NCI-H446 treated with DMSO at 0.1 percent for 48 hours (cell line): ENCODE measurements at places on chromosomes 4 and X.

DNA sequence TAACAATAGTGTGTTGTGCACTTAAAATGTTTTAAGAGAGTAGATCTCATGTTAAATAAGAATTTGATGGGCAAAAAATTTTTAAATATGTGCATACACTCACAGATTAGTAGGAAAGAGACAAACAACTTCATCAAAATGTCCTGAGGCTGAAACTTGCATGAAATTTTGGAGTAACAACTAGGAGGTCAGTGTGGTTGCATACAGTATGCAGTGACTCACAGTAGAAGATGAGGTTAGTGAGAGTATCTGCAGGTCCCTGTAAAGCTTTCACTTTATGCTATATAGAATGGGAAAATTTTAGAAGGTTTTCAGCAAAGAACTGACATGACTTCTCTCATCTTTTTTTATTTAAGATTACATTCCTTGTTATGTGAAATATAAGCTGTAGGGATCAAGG, 453.1 kb upstream of the KLHL4 start:
- DNase-seq: no peak

DNA sequence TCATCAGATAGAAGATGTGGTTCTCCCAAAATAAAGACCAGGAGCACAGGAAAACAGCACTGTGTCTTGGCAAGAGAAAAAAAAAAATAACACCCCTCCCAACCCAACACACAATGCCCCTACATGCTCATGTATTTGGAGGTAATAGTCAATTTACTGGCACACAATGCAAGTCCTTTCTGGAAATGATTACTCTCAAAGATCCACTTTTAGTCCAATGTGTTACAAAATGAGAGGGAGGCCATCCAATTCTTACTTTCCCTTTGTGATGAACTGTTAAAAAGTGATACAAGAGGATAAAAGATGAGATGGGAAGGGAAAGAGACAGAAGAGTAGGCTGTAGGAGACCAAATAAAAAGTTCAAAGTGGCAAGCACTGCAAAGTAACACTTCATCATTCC, 180.3 kb upstream of the DKK2 start:
- no peak for DNase-seq

DNA sequence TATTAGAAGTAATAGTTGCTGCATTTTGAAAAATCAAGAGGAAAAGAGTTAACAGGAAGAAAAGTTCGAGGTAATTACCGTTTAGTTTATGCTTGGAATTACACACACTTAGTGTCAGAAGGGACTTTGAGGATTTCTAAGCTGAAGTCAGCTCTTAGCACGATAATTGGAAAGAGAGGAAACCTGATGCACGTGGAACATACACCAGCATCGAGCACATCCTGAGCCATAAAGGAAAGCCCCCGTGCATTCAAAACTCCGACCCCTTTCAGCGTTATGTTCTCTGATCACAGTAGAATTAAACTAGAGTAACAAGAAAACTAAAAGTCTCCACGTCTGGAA, 400 bp upstream of the PAQR3 start:
- DNase-seq: no peak

GRCh38 chr4:188008377-188008776, 12.8 kb downstream of the ZFP42 start:
- no peak for DNase-seq

- no peak for DNase-seq
Observed at GRCh38 chr4:80073473-80074008, 512 bp upstream of the ANTXR2 start.

DNA sequence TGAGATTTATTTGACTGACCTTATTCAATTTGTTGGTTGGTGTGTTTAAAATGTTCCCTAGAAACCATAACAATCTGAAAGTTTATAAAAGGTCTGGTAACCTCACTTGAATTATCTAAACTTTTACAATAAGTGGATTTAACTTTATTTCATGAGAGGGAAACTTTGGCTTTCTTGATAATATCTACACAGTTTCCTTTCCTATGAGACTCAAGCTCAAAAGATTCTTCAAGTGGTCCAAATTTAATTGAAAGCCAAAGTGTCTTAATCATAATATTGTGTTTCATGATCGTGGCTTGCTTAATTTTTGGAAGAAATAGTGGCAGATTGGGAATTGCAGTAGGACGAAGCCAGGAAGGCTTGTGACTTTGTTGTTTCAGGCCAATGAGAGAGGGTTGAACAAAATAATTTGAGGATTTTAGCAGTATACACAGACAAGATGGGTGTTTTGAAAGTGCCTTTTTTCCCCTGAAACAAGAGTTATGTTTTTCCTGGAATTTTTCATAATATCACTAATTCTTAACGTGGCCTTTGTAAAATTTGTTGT, 55.0 kb downstream of the PHEX start:
- no peak for DNase-seq

DNA sequence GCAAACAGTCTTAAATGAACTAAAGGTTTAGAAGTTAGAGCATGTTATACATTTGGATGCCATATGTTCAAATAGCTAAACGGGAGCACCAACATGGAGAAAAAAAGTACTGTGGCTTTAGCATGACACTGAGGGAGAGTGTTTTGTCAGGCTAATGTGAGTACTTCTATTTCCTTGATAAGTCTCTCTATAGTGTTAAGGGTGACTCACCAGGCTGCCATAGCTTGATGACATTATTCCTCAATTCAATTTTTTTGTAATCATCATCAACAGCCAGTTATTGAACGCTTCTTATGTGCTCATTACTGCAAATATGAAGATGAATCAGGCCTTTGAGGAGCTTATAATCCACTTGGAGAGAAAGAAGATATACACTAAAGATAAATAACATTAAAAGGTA, 211.4 kb upstream of the GPR101 start:
- no peak for DNase-seq

- DNase-seq: no peak
Observed at GRCh38 chr4:72895408-72895807, 174.1 kb downstream of the COX18 start.

DNA sequence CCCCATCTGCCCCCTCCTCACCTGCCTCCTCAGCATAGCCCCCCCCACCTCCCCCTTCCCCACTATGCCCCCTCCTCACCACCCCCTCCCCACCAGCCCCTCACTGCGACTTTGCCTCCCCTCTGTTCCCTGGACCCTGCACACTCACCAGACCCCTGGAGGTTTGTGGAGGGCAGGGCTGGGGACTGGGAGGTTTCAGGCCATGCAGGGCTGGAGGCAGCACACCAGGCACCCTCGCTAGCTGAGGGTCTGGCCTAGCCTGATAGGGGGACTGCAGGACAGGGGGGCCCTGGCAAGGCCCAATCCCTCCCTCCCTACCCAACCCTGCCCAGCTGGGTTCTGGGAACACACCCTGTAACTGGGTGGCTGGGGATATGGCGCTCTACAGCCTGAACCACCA, 28.0 kb downstream of the TACC3 start:
- no peak for DNase-seq

DNA sequence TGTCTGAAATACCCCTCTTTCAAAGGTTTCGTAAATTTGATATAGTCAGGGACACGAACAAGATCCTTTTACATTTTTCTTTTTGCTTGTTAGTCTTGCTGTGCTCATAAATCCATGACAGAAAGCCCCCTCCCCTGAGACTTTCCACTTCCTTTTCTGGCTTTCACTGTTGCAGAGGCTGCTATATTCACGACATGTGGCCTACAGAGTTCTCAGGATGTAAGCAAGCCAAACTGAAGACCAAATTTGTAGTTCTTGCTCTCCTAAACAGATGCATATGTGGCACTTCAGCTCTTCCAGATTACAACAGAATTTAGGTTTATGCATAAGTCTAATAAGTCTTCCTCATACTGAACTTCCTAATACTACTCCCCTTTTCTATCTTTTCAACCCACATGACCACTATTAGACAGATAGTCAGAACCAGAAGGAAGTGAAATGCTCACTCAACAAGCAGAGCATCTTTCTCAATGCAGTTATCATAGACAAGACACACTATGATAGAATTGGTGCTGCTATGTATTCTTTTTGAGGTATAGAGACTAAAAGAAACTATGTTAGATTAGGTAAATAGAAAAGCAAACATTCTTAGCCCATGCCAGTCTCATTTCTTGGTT, 15.0 kb downstream of the BTK start:
- no peak for DNase-seq

DNA sequence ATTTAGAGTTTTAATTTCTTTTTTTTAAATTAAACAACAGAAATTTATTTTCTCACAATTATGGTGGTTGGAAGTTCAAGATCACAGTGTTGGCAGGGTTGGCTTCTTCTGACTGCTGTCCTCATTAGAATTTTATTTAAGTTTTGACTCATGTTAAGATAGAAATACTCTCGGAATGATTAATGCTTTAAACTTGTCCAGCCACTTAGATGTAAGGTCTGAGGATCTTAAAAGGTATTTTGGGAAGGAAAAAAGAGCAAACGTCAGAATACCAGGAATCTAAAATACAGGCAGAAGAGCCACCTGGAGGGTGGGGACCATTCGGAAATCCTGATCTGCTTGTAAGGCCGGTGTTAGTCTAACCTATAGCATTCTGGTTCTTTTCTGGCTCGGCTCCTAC, 423.0 kb upstream of the MAGEB2 start:
- DNase-seq: no peak

- DNase-seq: no peak
Observed at GRCh38 chrX:129932821-129933321, 26.9 kb downstream of the UTP14A start.

DNA sequence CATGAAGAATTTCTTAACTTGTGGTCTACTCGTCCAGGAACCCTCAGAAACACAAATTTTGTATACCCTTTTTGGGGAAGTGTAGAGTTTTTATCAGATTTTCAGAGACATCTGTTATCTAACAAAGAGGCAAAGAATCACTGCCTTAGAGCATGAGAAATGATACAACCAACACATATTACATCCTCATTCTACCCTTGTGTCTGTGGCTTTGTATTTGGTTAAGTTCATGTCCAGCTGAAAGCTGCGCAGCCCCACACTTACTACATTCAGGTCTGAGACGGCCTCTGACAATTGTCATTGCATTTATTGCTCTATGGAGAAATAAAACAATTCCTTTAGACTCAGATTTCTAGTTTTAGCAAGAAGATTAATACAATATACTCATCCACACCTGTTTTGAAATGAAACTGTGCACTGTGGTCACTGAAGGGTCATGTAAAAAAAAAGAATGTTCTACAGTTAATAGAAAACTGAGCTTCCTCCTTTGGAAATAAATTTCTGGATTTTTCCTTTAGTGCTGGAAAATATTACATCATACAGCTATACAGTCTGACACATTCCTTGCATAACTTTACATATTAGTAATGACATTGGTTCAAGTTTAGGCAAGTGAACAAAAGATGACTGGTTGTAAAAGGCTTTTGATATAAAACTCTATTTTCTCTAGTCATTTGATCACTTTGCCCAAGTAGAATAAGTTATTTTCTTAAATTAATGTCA, 39.8 kb downstream of the GLRB start:
- DNase-seq: no peak

- no peak for DNase-seq
Observed at GRCh38 chrX:10512258-10512657, 108.1 kb downstream of the MID1 start.

DNA sequence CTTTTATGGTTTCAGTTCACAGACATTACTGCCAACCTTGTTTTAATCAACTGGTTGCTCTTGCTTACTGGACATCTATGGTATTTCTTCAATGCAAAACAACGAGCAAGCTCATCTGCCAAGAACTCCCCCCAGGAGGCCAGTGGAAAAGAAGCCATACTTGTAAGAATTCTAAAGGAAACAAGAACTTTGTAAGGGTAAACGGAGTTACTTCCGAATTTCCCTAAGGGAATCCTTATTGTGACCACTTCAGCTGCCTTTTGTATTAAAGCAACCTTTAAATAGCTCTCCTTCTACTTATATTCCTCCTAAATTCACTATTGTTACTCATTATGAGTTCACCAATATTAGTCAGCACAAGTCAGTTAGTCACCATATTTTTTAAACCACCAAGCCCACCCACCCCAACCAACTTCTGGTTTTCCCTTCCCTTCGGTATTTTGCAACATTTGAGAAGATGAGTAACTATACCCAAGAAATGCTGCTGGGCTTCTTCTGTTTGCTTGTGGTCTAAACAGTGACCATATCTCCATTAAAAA, 602.8 kb upstream of the DIPK2B start:
- no peak for DNase-seq

DNA sequence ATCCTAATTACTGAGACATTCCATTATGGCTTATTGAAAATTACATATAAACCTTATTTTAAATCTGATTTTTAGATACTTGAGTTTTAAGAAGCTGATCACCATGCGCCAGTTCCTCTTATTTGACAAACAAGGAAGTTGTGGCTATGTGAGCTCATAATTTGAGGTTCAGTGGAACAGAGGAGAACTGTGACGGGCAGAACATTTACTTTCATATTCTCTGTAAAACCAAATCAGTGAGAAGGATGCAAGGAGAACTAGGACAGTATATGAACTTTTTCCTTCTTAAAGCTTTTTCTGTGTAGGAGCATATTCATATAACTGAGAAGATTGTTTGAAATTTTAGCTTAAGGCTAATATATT, 25.3 kb downstream of the STIM2 start:
- no peak for DNase-seq

DNA sequence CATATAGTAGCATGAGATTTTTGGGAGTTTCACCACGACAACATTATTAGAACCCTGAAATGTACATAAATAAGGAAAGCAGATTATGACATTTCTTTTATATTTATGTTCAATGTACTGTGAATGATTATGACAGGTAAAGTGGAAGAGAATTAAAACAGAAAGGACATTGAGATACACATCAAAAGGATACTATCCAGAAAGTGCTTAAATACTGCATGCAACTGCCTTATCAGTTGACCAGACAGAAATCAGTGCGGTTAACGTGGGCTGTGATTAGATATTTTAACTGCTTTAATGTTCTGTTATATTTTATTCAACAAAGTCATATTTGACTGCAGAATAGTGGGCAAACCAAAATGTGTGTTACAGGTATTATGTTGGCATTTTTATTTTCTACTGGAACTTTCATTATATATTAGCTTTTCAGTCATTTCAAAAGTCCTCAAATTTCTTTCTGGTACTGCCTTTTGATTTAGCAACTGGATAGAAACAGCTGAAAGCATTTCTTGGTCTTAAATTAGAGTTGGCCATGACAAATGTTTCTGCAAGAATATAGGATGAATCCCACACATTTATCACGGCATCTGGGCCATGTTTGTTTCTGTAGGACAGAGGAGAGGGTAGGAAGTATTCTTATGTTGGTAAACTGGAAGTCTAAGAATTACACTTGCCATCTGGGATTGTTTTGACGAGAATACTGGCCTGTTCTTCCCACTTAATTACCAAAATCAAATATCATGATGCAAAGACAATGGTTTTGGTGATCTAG, 255.2 kb downstream of the SLC39A8 start:
- no peak for DNase-seq

- DNase-seq: no peak
Observed at GRCh38 chr4:122313006-122313646, 65.7 kb upstream of the ADAD1 start.

DNA sequence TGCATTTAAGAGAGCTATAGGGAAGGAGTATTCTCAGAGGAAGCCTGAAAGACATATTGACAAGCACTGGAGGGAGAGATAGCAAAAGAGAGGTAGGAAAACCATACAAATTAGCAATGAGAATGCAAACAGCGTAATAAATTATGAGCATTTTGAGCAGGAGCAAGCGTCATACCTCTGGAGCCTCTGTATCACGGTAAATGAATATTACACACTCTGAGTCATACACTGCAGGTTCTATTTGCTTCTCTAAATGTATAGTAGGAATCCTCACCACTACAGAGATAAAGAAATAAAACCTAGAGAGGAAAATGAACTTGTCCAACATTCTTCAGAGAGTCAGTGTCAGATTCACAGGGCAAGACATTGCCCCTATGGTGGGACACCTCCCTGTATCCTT, 46.4 kb upstream of the GABRE start:
- no peak for DNase-seq

GRCh38 chr4:5238173-5238572, 186.9 kb downstream of the STK32B start:
- DNase-seq: no peak
